Coronary artery (tissue), 2 donors: ENCODE measurements at places on chromosomes 16 and 17.

DNA sequence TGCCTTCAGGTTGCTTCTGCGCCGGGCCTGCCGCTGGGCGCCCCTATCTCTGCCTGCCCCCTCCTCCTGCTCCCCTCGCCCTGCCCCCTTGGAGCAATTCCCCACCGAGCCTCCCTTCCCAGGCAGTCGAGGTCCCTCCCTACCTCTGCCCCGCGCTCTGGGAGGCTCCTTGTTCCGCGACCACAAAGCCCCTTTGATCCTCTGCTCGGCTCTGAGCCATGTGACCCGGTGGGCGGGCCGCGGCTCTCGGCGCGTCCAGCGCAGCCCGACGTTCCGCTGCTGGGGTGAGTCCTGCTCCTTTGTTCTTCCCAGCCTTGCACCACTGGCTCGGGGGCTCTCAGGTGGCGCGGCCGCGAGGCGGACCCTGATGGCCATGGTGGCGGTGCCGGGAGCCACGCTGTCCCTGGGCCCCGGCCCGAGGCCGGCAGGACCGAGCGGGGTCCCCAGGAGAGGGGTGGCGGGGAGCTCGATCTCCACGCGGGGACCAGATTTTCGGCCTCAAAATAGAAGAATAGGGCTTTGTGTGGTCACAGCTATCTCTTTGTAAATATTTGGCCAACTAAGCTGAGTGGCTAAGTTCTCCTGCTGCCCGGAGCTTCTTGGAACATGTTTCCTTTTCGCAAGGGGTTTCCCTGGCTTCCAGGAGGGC lies 310.6 kb downstream of the SEC14L1 start:
- no peak for DNase-seq

- no peak for DNase-seq
Observed at GRCh38 chr16:2208308-2208707, 2.4 kb downstream of the BRICD5 start.

GRCh38 chr17:42289611-42290181 lies 1.4 kb downstream of the STAT5A start:
- DNase-seq: peak; percentile 76

GRCh38 chr16:19366391-19366790 lies 51.3 kb upstream of the TMC5 start:
- no peak for DNase-seq

GRCh38 chr16:85969159-85969558 lies 70.2 kb downstream of the IRF8 start:
- no peak for DNase-seq

DNA sequence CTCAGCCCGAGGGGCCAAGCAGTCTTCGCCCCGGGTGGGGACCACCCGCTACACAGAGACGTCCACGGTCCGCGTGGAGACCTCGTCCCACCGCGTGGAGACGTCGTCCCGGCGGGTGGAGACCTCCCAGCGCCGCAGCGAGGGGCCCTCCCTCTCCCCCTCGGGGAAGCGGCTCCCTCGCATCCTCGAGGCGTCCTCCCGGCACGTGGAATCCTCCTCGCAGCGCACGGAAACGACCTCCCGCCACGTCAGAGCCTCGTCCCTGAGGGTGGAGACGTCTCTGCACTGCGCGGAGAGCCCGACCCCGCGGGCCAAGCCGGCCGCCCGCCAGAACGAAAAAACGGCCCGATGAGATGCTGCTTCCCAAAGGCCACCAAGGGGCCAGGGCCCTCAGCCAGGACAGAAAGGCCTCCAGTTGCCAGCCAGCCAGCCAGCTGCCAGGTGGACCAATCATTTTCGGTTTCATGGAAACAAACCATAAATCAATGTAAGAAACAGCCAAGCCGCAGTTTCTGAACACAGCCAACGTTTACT lies 424 bp downstream of the C17orf100 start:
- DNase-seq: no peak

- peak; percentile 96 for DNase-seq
Observed at GRCh38 chr17:76557368-76558197, 17.7 kb downstream of the PRCD start.

- DNase-seq: no peak
Observed at GRCh38 chr17:70375813-70376770, 206.8 kb downstream of the KCNJ2 start.

DNA sequence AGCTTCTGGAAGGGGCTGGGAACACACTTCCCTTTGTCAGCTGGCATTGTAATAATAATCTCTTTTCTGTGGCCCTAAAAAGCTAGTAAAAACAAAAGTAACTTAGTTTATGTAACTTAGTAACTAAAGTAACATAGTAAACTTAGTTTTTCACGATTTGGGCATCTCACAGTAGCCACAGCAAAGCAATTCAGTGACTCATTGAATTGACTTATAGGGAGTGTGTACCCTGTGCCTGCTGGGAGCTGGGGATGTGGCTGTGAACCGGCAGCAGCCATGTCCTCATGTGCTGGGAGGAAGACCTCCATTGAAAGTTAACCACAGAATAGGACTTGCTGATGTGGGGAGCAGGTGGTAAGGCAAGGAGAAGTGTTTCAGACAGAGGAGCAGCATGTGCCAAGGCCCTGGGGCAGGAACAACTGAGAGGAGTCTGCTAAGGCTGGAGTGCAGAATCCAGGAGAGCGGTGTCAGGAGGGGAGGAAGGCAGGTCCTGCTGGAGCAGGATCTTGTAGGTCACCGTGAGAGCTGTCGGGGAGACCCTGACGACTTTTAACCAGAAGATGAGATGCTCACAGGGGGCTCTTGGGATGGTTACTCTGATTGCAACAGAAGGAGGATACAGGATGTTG lies 112.8 kb downstream of the PLCG2 start:
- DNase-seq: no peak

DNA sequence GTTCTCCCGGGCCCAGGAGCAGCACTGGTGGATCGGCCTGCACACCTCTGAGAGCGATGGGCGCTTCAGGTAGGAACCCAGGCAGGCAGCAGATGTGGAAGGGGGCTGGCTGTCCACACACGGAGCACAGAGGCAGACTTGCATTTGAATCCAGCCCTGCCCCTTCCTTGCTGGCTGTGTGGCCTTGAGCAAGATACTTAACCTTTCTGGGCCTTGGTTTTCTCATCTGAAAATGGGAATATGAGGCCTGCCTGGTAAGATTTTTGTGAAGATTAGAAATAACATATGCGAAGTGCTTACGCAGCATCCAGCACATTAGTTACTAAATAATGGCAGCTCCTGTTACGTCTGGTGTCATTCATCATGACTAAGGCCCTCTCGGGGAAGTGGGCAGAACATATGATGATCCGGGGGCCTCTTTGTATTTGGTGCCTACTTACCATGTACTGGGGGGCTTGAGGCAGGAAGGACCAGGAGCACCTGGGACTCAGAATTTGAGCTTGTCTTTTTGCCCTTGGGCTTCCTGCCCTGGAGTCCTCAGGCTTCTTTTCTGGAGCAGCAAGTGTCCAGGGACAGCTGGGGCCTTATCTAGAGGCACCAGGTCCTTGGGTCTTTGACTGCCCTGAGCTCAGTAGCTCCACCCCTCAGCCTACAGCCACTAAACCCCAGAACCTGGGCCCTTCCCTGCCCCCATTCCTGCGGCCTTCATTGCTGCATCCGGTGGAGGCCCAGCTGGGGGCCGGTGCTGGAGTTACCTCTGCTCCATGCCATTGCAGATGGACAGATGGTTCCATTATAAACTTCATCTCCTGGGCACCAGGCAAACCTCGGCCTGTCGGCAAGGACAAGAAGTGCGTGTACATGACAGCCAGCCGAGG lies 53.8 kb downstream of the MRC2 start:
- DNase-seq: no peak

- no peak for DNase-seq
Observed at GRCh38 chr16:55569025-55569424, 2.5 kb downstream of the CAPNS2 start.

GRCh38 chr16:89658221-89658879 lies 714 bp downstream of the SPATA33 start:
- DNase-seq: no peak

- DNase-seq: no peak
Observed at GRCh38 chr17:42704490-42704836, 22.1 kb downstream of the CNTNAP1 start.

DNA sequence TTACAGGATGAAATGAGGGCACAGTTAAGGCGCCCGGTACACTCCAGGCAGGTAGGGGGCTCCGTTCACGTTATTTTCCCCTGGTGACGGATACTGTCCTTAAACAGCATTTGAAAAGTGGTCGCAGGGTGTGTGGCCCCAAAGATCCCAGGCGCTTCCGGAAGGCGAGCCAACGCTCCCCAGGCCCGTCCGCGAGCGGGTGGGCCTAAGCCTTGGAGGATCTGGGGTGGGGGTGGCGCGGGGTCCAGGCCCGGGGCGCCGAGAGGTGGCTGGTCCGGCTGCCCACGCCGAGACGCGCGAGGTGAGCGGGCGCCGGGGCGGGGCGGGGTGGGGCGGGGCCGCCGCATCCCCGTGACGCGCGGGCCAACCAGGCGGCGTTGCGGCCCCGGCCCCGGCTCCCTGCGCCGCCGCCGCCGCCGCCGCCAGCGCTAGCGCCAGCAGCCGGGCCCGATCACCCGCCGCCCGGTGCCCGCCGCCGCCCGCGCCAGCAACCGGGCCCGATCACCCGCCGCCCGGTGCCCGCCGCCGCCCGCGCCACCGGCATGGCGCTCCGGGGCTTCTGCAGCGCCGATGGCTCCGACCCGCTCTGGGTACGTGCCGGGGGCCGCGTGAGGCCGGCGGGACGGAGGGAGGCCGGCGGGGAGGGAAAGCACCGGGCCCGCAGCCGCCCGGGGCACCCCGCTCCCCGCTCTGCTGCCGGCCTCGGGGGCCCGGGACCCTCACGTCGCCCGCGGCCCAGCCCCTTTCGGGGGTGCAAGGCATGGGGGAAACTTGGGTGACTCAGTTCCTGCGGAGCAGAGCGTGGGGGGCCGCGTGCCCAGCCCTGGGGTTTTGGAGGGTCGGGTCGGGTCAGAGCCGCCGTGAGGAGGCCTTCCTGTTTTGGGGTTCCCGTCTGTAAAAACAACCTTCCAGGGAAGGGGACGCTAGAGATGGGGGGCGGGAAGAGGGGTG lies at the start of gene ABCC1:
Gene ABCC1 (plus strand): TSS at position 407 of the 951 bp plus-strand sequence. CDS start 136 bp downstream, at position 543.
- DNase-seq: no peak

GRCh38 chr16:6335072-6335471 lies 997.6 kb upstream of the RBFOX1 start:
- no peak for DNase-seq

- no peak for DNase-seq
Observed at GRCh38 chr17:37064956-37065355, 116.2 kb downstream of the AATF start.

DNA sequence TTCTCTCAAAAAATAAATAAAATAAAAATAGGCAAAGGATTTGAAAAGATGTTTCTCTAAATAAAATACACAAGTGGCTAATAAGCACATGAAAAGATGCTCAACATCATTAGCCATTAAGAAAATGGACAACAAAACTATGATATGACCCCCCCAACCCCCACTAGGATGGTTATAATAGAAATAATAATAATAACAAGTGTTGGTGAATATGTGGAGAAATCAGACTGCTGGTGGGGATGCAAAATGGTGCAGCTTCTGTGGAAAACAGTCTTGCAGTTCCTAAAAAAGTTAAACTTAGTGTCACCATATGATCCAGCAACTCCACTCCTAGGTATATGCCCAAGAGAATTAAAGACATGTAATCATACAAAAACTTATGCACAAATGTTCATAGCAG lies 9.0 kb upstream of the MYCBPAP start:
- DNase-seq: no peak

DNA sequence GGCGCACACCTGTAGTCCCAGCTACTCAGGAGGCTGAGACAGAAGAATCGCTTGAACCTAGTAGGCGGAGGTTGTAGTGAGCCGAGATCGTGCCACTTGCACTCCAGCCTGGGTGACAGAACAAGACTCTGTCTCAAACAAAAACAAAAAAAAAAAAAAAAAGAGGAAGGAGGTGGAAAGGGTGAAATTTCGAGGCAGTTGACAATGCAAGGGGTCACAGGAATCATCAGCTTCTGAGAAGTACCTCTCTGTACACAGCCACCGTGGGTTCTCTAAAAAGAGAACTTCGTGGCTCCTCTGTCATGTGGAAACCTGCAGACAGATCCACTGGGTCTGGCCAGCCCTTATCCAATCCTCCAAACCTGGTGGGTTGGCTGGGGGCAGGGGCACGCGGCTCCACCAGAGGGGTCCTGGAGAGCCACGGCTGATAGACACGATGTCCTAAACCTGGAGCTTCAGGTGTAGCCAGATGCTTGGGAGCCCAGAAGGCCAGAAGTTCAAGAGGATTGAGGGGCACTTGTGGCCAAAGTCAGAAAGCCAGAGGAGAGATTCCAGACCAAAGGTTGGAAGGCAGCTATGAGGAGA lies 540 bp upstream of the CD300LF start:
- no peak for DNase-seq

DNA sequence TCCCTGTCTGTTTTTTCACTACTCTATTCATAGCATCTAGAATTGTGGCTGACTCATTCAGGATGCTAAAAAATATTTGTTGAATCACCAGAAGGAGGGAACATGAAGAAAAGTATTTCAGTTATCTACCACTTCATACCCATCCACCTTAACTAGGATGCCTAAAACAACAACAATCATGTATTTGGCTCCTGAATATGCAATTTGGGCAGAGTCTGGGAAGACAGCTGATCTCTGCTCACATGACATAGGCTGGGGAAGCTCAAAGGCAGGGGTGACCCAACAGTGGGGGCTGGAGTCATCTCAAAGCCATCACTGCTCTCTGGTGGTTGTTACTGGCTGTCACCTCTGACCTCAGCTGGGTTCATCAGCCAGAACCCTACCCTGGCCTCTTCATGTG lies 80.1 kb upstream of the RPL38 start:
- no peak for DNase-seq

DNA sequence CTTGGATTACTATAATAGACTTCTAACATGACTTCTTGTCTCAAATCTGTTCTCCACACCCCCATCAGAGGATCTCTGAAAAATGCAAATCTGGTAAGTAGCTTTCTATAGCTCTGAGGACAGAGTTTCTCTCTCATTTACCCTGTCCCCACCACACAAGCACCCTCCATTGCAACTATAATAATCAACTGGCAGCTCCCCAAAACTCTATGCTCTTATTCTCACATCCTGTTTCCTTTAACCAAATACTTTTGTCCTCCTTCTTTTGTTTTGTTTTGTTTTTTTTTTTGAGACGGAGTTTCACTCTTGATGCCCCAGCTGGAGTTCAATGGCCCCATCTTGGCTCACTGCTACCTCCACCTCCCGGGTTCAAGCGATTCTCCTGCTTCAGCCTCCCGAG lies 73.4 kb downstream of the HELZ start:
- no peak for DNase-seq

DNA sequence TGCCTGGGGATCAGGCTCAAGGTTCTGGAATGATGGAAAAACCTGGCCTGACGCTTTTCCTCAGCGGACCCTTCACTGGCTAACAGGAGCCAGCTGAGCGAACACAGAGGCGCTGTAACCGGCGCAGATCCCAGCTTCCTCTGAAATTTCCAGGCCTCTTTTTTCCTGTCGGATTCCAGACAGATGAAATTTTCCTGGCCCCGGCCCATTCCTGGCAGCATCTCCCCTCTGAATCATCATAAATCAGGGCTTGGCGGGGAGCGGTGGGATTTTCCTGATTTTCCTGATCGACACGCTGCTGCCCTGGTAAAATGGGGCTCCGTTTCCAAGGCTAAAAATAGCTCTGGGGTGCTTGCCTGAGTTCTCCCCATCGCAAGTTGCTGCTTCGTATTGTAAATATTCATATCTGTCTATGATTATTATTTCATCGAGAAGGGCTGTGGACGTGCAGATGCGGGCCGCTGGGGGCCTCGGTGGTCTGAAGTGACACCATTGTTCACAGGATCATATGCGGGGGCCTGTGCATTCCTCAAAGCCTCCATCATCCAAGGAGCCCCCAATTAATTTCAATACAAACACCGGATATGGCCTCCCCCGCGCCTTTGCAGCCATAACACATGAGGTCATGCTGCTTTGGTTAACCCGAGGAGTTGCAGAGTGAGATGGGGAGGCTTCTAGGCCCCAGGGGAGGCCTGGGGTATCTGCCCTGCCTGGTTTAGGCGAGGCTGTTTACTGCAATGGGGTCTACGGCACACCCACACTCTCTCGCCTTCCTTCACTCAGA lies 45.8 kb upstream of the ETV4 start:
- DNase-seq: peak; percentile 86
